ENCODE measurements at places on chromosomes 2 and 18.
A peak's percentile ranks its signal among the peaks of the same experiment; 100 is the strongest.

- DNase-seq = no peak
Measured at GRCh38 chr2:20198796-20199632, 25.9 kb downstream of the SDC1 start.

GRCh38 chr2:140117386-140117785, 1337.2 kb upstream of the NXPH2 start:
- DNase-seq = peak; percentile 62

DNA sequence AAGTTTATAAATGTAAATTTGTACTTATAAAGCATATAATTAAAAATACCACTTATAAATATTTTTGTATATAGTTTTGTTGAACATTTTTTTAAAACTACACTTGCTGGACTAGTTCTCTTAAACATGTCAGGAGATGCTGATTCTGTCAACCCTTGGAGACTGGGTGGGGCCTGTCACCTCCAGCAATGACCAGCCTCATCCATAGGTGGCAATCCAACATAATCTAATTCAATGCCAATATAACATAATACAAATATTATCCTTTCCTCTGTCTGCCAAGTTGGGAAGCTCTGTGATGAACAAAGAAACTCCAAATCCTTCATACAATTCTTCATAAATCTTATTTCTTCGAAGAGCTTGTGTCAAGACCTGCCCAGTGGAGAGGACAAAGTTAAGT, 140.4 kb downstream of the RBMS1 start:
- no peak for DNase-seq

DNA sequence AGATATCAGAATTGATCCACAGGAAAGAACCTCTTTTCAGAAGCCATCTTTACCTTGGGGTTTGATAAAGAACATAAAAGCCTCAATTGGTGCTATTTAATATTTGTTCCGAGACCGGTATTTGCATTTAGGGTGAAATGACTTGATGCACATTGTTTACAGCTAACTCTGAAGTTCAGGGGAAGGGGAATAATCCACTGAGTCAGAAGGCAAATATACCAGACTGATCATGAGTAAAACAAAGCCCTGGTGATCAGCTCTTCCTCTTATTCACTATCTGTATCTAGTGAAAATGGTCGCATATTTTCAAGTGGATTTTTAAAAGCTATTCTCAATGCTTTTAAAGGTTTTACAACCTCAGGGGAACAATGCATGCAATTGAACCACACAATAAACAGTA, 53.0 kb upstream of the ATP8B1 start:
- no peak for DNase-seq

DNA sequence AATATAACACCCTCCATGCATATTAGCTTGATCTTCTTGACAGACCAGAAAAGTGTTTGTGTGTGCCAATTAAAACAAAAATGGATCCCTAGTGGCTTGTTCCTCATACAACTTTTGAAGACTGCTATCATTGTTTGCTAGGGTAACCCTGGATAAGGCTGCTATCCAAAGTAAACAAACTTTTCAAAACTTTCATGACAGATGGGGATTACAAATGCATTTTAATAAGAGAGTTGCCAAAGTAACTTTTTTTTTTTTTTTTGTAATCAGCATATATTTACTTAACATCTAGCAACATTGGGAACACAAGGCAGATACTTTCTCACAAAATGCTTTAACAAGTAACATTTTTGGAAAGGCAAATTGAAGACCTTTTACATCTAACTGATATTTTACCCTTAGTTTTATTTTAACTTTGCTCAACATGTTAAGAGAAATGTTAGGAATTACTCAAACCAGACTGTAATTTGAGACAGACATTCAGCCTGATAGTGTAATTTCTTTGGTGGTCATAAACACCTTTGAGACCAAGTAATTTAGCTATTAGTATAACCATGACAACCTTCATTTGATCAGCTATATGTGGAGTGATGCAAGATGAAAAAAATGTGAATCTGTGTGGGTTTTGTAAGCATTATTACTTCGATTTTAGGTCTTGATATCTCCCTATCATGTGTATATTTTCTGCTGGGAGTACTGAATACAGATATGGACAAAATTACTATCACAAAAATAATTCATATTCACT, 300.9 kb downstream of the ARHGAP15 start:
- peak; percentile 75 for DNase-seq

- no peak for DNase-seq
Measured at GRCh38 chr2:204743393-204743960, 198.2 kb downstream of the PARD3B start.

DNA sequence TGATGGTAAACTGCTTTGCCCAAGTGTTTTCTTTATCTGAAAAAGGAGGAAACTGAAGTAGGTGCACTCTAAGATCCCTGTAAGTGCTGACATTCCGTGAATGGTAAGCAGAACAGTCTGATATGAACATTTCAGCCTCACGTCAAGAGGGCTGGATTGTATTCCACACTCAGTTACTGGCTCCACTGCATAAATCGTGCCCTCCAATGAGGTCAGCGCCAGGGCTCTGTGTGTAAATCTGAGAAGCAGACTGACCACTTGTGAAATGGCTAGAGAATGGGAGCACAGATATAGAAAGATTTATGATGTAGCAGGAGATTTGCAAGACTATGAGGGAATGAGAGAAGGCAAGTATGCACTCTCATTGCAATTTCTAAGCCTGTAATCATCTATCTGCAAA, 153.0 kb downstream of the ICOS start:
- DNase-seq = no peak

GRCh38 chr2:30947686-30948085, 140.4 kb upstream of the CAPN13 start:
- no peak for DNase-seq

- DNase-seq = no peak
Measured at GRCh38 chr2:174952607-174953006, 52.6 kb downstream of the CHN1 start.

DNA sequence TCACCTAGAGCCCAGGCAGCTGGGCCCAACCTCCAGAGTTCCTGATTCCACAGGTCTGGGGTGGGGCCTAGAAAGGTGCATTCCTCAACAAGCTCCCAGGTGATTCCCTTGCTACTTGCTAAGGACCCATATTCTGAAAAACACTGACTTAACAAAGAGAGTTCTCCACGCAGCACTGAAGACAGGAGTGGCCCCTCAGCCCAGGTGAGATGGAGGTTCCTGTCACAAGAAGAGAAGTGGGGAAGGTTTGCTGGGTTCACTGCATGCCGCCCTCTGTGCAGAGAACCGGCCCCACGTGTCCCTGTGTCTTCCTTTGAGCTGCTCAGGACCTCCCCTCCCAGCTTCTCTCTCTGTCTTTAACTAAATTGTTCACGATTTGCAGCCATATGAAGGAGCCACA, 201.4 kb upstream of the DDX18 start:
- DNase-seq = no peak

- no peak for DNase-seq
Measured at GRCh38 chr2:65377556-65378192, 54.7 kb downstream of the SPRED2 start.

All from retinal pigment epithelial cell (primary cell).